Glutamatergic neuron (in vitro differentiated cells): ENCODE measurements at places on chromosomes 5 and 9. TPM values are rescaled to one million over a fixed set of nuclear protein-coding genes. Genes with fewer than 3 reads are reported as not detected.

- H3K36me3 ChIP-seq: no peaks in the 10 kb centered on the region
- DNase-seq: no peak
- peaks cover 10% of the 10 kb centered on the region for H3K4me1 ChIP-seq
- H3K27ac ChIP-seq: no peak overlapping the region
- H3K4me3 ChIP-seq: no peak overlapping the region
Measured at GRCh38 chr9:78239506-78239905, 3.6 kb downstream of the CEP78 start.

DNA sequence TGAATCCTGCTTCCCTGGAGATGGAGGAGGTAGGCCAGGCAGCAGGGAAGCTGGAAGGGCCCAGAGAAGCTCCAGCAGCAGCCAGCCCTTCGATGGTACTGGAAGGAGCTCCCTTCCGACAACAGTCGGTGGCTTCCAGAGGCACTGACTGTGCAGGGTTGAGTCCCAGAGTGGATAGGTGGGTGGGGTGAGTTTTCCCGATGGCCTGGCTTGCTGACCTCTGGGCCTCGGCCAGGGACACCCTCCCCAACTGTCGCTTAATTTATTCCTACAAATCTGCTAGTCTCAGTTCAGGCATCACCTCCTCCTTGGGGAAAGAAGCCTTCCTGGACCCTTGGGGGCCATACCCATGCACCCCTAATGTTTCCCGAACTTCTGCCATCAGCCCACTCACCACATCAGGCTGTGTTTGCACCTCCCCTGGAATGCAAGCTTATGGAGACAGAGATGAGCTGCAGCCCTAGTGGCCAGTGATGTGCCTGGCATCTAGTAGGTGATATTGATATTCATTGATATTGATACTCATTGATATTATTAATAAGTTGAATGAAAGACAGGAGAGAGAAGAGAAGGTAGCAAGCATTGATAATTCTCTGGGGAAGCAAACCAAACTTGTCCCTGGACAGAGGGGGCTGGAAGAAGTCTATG lies 104.6 kb upstream of the BOD1 start:
- H3K36me3 ChIP-seq: no peaks in the 10 kb centered on the region
- H3K4me3 ChIP-seq: peak overlapping the region; percentile 82
- H3K4me1 ChIP-seq: peaks cover 46% of the 10 kb centered on the region

- no peak overlapping the region for H3K4me3 ChIP-seq
- no peaks in the 10 kb centered on the region for H3K36me3 ChIP-seq
- no peak for DNase-seq
- H3K27ac ChIP-seq: no peak overlapping the region
- no peaks in the 10 kb centered on the region for H3K4me1 ChIP-seq
Measured at GRCh38 chr5:145198525-145199260, 636.4 kb downstream of the PRELID2 start.

- no peaks in the 10 kb centered on the region for H3K27me3 ChIP-seq
- H3K27ac ChIP-seq: no peak overlapping the region
- DNase-seq: no peak
- no peak overlapping the region for H3K4me3 ChIP-seq
- peaks cover 4% of the 10 kb centered on the region for H3K36me3 ChIP-seq
- H3K4me1 ChIP-seq: peaks cover 2% of the 10 kb centered on the region
Measured at GRCh38 chr9:123127512-123128075, 94.1 kb downstream of the GPR21 start.

DNA sequence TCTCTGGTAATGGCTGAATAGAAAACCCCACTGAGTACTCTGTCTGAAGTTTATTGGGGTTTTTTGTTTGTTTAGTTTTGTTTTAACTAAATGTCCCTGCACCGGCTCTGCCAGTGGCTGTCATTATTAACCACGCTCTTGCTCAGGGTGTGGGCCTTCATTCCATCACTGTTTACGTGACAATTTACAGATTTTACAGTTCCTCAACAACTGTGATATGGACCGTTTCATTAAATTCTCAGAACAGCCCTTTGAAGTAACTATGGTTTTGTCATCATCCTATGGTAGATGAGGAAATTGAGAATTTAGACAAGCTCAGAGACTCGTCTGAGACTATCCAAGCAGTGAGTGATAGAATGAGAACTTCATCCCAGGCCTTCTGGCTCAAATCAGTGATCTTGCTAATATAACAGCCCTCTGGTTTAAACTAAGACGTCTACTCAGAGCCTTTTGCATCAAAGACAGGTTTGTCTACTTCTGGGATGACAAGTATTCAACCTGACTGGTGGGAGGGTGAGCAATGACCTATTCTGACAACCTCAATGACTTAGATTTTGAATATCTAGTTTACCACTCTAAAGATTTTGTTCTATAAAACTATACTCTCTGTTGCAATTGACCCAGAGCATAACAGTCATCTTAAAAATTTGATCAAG lies 77.3 kb upstream of the MAP3K1 start:
- no peak for DNase-seq
- no peak overlapping the region for H3K27ac ChIP-seq
- no peaks in the 10 kb centered on the region for H3K36me3 ChIP-seq
- H3K27me3 ChIP-seq: no peaks in the 10 kb centered on the region
- H3K4me3 ChIP-seq: no peak overlapping the region

DNA sequence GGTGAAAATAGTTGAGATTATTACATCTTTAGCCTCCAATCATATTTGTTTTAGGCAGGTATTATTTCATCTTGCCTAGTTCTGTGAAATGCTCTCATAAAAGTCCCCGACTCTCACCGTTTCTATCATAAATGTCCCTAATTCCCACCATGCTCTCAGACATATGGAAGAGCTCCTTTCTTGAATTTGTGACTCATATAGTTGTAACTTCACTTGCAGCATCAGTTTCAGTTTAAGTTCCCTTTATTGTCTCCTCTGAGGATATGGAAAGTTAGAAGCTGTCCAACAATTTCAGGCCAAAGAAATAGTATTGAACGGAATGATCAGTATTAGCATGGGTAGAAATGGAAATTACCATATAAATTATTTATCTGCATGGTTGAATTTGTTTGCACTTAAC lies 187.5 kb upstream of the NR4A3 start:
- H3K27ac ChIP-seq: no peak overlapping the region
- DNase-seq: no peak
- H3K27me3 ChIP-seq: no peaks in the 10 kb centered on the region
- no peaks in the 10 kb centered on the region for H3K36me3 ChIP-seq

DNA sequence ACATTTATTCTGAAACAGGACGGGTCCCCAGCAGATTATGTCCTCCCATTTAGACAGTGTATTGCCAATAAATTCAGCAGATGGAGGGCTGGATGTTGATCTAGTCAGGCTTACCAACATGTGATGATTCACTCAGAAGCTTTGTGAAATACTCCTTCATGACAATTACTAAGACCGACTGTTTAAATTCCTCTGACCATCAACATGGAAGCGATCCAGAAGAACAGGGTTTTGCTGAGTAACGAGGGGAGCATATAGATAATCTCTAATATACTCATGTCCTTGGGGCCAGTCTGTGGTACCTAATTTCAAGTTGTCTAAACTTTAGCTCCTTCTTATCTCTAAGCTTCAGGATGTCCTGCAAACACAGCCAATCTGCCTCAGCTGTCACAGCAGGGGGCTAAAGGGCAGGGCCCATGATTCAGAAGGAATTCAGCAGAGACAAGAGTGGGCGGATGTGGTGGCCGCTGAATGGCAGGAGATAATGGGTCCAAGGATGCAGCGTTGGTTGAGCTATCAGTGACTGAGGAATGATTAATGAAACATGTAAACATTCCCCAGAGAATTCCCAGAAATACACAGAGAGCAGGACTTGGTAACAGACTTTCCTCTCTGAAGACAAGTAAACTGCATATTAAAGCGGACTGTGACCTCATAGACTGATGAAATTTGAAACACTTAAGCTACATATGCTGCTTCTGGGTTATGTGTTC lies 109.4 kb downstream of the ANKRD55 start:
- H3K27me3 ChIP-seq: peaks cover 2% of the 10 kb centered on the region
- H3K4me3 ChIP-seq: no peak overlapping the region
- peak; percentile 28 for DNase-seq
- H3K27ac ChIP-seq: no peak overlapping the region
- peaks cover 4% of the 10 kb centered on the region for H3K36me3 ChIP-seq
- H3K4me1 ChIP-seq: peaks cover 4% of the 10 kb centered on the region

GRCh38 chr9:126116351-126117157 lies 210.1 kb upstream of the MVB12B start:
- H3K27me3 ChIP-seq: peaks cover 4% of the 10 kb centered on the region
- H3K27ac ChIP-seq: no peak overlapping the region
- peaks cover 2% of the 10 kb centered on the region for H3K4me1 ChIP-seq
- H3K36me3 ChIP-seq: peaks cover 9% of the 10 kb centered on the region
- no peak overlapping the region for H3K4me3 ChIP-seq

- no peaks in the 10 kb centered on the region for H3K36me3 ChIP-seq
- no peak overlapping the region for H3K4me3 ChIP-seq
- no peak overlapping the region for H3K27ac ChIP-seq
- no peak for DNase-seq
Measured at GRCh38 chr9:26125693-26126092, 447.4 kb upstream of the TUSC1 start.

DNA sequence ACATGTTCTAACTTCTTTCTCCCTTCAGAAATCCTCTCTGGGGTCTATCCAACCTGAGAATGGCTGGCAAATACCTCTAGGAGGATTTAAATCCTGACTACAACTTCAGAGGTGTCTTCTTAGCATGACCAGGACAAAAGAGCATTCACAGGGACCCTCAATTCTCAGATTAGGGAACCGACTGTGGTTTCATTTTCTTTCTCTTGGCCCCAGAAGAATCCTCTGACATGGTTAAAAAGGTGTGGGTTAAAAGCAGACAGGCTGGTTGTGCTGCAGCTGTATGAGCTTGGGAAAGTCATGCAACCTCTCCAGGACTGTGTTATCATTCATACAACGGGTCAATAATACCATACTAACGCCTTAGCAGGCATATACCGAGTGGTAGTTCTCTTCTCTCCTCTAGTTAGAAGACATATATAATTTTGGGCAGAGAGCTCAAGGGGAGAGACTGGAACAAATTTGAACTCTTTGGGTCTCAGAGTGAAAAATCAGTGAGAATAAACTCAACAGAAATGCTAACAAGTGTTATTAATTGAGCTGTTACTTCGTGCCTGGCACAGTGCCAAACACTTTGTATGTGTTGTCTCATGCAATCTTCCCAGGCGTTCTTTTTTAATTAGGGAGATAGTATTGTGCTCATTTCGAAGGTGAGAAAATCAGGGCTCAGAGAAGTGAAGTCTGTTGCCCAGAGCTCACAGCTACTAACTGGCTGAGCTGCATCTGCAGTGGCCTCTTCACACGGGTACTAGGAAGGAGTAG lies 35.2 kb downstream of the INSYN2B start:
- H3K36me3 ChIP-seq: no peaks in the 10 kb centered on the region
- H3K4me1 ChIP-seq: no peaks in the 10 kb centered on the region
- H3K27ac ChIP-seq: no peak overlapping the region
- peaks cover 3% of the 10 kb centered on the region for H3K27me3 ChIP-seq

DNA sequence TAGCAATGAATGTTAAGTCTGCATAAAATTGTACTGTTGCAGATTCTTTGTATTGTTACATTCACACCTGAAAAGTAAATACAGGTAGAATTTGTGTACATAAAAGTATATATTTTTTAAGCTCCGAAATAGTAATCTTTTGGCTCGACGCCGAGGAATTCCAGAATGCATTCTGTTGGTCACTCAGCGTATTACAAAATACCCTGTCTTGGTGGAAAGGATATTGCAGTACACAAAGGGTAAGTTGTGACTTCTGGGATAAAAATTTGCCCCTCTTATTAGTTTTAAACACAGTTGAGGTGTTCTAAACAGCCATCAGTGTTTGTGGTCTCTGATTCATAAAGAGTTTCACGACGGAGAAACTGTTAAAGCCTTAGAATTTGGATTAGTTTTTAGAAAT lies 257.6 kb downstream of the ARHGEF28 start:
- H3K4me1 ChIP-seq: no peaks in the 10 kb centered on the region
- no peak for DNase-seq
- peaks cover 1% of the 10 kb centered on the region for H3K27me3 ChIP-seq
- H3K4me3 ChIP-seq: no peak overlapping the region
- H3K27ac ChIP-seq: no peak overlapping the region
- H3K36me3 ChIP-seq: peaks cover 4% of the 10 kb centered on the region

- H3K4me3 ChIP-seq: no peak overlapping the region
- no peaks in the 10 kb centered on the region for H3K4me1 ChIP-seq
- no peaks in the 10 kb centered on the region for H3K36me3 ChIP-seq
- no peak overlapping the region for H3K27ac ChIP-seq
Measured at GRCh38 chr5:50415912-50416311, 25.2 kb downstream of the EMB start.

DNA sequence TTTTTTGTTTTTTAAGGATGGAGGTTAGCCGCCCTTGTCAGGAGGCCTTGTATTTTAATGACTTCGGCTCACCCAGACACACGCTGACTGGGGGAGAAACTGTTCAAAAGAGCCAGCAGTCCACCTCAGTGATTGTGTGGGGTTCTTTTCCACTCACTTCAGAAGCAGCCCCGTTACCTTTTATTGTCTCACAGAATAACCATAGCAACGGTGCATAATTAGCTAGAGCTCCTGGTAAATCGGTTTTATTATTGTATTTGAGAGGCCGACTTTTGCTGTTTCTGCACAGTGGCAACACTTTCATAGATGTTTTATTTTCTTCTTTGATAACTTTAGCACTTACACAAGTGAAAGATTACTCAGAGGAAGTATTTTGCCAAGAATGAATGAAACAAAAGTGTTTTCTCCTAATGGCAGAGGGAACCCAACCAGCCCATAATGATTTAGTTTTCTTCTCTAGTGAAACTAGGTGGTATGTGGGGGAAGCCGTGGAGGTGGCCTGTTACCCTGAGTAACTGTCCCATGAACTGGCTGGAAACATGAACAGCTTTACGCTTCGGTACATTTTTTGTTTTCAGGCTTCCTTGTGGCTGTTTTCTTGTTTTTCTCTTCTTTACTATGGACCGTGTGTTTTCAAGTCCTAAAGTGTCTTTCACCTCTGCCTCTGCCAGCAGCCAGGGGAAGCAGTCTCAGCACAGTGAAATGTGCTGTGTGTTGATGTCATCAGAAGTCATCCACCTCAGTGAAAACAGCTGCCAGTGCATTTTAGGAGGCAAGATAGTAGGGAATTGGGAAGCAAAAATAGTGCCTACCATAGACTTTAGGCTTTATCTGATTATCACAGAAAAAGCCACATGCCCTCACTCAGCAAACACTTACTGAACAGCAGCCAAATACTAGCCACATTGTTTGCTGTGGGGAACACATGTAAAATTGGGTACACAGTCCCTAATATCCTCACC lies 414.7 kb downstream of the KDM4C start:
- no peaks in the 10 kb centered on the region for H3K27me3 ChIP-seq
- H3K4me1 ChIP-seq: peaks cover 8% of the 10 kb centered on the region
- no peak for DNase-seq
- no peaks in the 10 kb centered on the region for H3K36me3 ChIP-seq
- H3K4me3 ChIP-seq: no peak overlapping the region

ZBTB26 gene
- 10.2 TPM for total RNA-seq

ALG2 gene
- total RNA-seq: 19.0 TPM

WHRN gene
- total RNA-seq: 3.2 TPM
